ENCODE measurements at places on chromosomes 12 and 14. TPM values are rescaled to one million over a fixed set of nuclear protein-coding genes. Genes with fewer than 3 reads are reported as not detected.

Gene IFI27L1
- 28.5 TPM for total RNA-seq

Gene SVOP
- under 0.01 TPM for total RNA-seq

Gene IKZF4
- 2.2 TPM for total RNA-seq

Gene AP1G2
- total RNA-seq: 54.7 TPM

Gene SMCO2
- total RNA-seq: not detected

Gene LRP10
- total RNA-seq: 122 TPM

Gene BBOF1
- total RNA-seq: 7.2 TPM

Gene CARMIL3
- 0.17 TPM for total RNA-seq

Gene IL22
- total RNA-seq: not detected

Gene IFT81
- 11.8 TPM for total RNA-seq

Gene FGF6
- total RNA-seq: not detected

Gene TAC3
- total RNA-seq: not detected

Gene TAS2R30
- 2.3 TPM for total RNA-seq

Gene POC1B
- 27.0 TPM for total RNA-seq

Gene RNF10
- total RNA-seq: 104 TPM

Gene TAS2R42
- not detected for total RNA-seq

Measured in mammary epithelial cell (primary cell).